ENCODE measurements at places on chromosomes 7 and 10.

DNA sequence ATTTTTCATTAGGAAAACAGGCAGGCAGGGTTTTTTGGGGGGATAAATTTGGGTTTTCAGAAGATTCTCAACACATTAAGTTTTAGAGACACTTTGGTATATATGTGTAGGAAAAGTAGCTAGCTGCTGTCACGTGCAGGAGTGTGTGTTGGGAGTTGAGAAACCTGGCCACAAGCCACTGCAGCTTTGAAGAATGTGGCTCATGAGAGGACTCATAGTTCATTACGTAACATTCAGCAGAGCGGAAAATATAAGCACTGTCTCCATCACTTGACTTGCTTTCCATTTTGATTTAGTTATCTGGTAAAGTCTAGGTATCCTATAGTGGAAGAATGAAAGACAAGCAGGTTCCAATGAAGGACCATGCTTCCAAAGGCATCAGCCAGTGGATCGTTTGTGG, 31.2 kb downstream of the SMNDC1 start:
- peak; percentile 69 for DNase-seq

- DNase-seq = no peak
Observed at GRCh38 chr7:143383642-143383957, 2.5 kb downstream of the ZYX start.

DNA sequence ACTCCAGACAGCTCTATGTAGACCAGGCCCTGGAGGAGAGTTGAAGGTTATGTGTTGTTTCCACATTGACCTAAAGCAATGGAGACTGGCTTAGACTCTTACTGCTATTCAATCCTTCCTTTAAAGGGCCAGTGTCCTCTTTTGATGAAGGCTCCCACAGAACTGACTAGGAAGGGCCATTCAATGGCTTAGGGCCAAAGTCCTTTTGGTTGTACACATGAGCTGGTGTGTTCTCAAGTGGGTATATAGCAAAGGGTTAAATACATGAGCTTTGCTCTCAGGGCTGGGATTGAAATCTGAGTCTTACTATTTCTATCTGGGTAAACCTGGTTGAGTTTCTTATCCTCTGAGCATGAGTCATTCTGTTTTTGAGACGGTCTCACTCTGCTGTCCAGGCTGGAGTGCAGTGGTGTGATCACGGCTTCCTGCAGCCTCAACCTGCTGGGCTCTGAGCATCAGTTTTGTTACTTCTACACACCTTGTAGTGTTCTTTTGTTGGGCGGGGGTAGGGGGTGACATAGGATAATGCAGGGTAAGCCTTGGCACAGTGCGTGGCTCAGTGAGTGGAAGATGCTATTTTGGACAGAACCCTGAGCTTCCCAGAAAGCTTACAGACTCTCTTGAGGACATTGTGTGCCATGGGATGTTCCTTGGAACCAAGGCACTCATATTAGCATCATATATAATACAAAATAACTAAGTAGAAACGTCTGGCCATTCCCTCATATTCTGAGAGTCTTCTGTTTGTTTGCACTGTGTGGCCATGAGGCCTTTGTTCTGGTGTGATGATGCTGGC, 90.1 kb downstream of the ABCC2 start:
- no peak for DNase-seq

DNA sequence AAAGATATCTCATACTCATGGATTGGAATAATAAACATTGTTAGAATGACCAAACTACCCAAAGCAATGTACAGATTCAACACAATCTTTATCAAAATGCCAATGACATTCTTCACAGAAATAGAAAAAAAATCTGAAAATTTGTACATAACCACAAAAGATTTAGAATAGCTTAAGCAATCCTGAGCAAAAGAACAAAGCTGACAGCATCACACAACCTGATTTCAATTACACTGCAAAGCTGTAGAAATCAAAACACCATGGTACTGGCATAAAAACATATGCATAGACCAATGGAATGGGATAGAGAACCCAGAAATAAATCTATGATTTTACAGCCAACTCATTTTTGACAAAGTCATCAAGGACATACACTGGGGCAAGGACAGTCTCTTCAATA, 130.0 kb upstream of the TMEM72 start:
- no peak for DNase-seq

- DNase-seq = peak; percentile 65
Observed at GRCh38 chr10:110568055-110568735, 700 bp downstream of the SMC3 start.

DNA sequence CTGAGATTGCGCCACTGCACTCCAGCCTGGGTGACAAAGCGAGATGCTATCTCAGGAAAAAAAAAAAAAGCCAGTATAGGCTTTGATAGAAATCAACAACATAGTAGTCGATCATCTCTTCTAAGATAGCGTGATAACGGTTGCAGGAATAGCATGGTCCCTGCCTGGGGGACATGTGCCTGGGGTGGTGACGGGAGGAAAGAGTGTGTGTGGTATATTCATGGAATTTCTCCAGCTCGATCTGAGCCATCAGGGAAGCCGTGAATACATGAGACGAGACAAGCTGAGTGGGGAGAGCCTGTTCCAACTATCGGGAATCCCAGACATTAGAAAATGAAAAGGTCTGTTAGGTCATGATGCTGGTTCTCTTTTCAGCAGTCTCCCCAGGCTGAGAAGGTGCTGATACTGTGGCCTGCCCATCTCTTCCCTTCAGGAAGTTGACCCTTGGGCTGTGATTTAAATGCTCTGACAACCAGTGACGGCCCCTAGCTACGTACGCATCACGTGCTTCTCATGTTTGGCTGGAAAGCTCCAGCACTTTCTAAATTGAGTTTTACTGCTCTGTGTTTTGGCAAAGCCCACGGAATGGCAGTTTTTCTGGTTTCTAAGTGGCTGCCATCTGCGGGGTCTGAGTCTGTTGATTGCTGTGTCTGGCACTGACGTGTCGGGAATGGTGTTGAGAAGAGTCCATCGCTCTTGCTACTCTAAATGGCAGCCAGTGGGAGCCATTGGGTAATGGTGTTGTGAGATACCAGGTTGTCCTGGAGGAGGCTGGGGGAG, 229.3 kb downstream of the CCDC3 start:
- DNase-seq = no peak

Data from hematopoietic multipotent progenitor cell treated with erythropoietin and hydrocortisone succinate and interleukin-3 and kit ligand, for 6 days (in vitro differentiated cells).